ENCODE measurements at places on chromosomes 1 and 21. TPM values are rescaled to one million over a fixed set of nuclear protein-coding genes. Genes with fewer than 3 reads are reported as not detected.

DNA sequence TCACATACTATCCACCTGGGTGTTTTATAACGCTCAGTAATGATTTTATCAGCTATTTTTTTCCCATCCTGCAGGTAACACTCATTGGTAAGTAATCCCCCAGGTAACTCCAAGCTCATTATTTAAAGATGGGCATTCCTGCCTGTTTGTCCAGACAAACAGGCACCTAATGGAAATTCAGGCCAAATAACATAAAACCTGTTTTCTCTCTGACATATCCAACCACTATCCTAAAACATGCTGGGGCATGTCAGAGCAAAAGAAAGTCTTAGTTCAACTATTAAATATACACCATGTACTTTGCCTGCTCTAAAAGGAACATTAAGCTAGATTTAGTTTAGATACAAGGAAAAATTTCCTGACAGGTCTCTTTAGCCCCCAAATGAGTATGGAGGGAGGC lies 987.7 kb downstream of the TTLL7 start:
- ATAC-seq, result no peak

DNA sequence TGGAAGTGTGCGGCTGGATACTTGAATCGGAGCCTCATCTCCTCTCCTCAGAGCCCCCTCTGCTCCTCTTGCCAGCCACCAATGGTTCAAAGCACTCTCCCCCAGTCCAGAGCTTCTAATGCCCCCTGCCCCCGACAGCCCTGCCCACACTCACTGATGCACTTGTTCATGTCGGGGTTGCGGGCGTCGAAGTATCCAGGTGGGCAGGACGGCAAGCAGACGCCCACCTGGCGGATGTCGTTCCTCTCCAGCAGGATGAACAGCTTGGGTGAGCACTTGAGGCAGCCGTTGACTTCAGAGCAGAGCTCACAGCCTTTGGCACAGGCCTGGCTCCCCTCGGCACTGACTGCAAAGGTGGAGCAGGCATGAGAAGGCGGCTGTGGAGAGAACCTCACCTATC lies 18.4 kb downstream of the RSPO1 start:
- ATAC-seq, result no peak

The EPHX1 gene
- total RNA-seq, result 102 TPM

The CRABP2 gene
- total RNA-seq, result 4.9 TPM

GRCh38 chr1:6352138-6352563 lies 41.4 kb downstream of the ACOT7 start:
- ATAC-seq, result no peak

Data from gastroesophageal sphincter (tissue), 4 donors.